ENCODE measurements at places on chromosomes 12 and 14. TPM values are rescaled to one million over a fixed set of nuclear protein-coding genes. Genes with fewer than 3 reads are reported as not detected.

GRCh38 chr14:68952531-68953195, 26.4 kb downstream of the ACTN1 start:
- DNase-seq = peak; percentile 54

- no peak for DNase-seq
Measured at GRCh38 chr12:87815771-87816585, 213.2 kb downstream of the C12orf50 start.

DNA sequence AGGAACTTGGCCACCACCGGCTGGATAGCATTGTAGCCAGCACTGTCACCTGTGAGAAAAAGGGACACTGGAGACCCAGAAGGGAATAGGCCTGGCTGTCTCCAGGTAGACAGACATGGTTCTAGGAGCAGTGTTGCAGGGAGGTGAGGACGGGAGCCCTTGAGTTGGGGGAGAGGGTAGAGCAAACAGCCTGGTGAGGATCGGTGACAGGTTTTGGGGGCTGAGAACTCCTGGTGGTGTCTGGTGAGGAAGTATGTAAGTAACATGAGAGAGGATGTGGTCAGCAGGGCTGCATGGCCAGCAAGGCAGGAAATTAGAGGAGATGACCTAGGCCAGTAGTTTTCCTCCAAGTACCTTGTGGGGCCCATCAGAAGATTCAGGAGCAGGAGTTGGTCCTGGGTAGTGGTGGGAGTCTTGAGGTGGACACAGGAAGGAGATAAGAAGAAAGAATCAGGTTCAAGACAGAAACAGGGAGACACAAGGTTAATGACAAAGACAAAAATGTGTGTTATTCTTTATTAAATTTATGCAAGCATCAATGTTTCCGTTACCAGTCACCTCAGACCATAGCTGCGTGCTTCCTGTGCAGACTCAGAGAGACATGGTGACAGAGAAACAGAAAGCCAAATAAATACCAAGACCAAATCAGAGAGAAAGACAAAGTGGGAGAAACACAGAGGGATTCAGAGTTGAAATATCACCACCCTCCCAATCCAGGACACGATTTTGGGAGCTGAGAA, at the start of gene ARHGAP9:
ARHGAP9 (minus strand) TSS at position 491 of the 740 bp plus-strand sequence; CDS start at position 31, 460 bp downstream.
- no peak for DNase-seq

DNA sequence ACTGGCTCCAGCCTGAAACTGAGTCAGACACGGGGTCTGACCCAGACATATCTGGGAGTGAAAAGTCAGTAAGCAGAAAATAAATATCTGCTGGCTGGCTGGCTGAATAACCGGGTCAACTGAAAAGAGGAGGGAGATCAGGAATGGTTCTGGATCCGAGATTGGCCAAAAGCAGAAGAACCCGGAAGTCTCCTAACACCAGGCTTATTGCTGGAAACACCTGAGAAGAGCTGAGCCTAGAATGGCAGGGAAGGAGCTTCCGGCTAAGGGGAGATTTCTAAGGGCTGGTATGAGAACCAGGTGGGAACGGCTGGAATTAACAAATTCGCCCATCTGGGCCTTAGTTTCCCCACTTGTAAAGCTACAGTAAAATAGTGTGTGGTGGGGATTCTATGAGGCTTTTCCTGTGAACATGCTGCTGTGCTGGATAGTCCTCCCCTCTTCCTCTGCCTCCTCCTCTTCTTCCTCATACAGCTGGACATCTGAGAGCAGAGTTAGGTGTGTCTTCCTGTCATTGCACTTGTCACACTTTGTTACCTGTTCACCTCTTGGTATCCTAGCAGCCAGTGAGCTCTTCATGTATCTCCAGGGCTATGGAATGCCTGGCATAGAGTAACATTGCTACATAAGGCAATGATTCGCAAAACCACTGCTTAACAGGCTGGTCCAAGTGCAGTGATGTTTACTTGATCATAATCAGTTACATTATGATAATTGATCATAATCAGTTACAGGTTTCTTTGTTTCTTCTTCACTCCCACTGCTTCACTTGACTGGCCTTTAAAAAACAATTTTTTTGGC, 2.0 kb upstream of the SHMT2 start:
- DNase-seq = peak; percentile 45

RGS6 gene
- not detected for total RNA-seq

PTGER2 gene
- total RNA-seq = not detected

SMCO3 gene
- not detected for total RNA-seq

GRCh38 chr14:98952593-98953350, 319.2 kb downstream of the BCL11B start:
- DNase-seq = no peak

- no peak for DNase-seq
Measured at GRCh38 chr12:41122894-41123293, 65.2 kb upstream of the PDZRN4 start.

GRCh38 chr12:132510111-132510724, 20.3 kb downstream of the FBRSL1 start:
- DNase-seq = no peak
